ENCODE measurements at places on chromosomes 2 and 18. TPM values are rescaled to one million over a fixed set of nuclear protein-coding genes. Genes with fewer than 3 reads are reported as not detected.

The CGREF1 gene
- total RNA-seq, result 9.8 TPM

The UGT1A3 gene
- not detected for total RNA-seq

DNA sequence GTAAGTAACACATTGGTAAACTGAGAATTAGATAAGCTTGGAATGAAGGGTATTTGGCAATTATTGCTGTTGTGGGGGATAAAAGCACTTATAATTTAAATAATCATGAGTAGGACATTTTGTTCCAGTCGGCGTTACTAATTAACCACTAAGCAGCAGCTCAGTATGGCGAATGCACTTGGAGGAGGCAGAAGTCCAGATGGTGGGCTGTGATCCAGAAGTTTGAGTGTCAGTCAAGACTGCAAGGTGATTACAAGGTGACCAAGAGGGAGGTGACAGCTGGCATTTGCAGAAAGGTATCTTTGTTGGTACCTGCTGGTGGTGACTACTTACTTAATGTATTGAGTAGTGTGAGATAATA, 643.6 kb upstream of the FAM98A start:
- H3K4me1 ChIP-seq, result no peaks in the 10 kb centered on the region
- no peaks in the 10 kb centered on the region for H3K36me3 ChIP-seq
- DNase-seq, result no peak
- no peaks in the 10 kb centered on the region for H3K27me3 ChIP-seq

- no peaks in the 10 kb centered on the region for H3K27me3 ChIP-seq
- no peak overlapping the region for H3K27ac ChIP-seq
- no peaks in the 10 kb centered on the region for H3K4me1 ChIP-seq
- no peak overlapping the region for H3K4me3 ChIP-seq
- peaks cover 2% of the 10 kb centered on the region for H3K36me3 ChIP-seq
Measured at GRCh38 chr2:144078802-144079724, 440.9 kb downstream of the ZEB2 start.

- DNase-seq, result no peak
- H3K4me1 ChIP-seq, result no peaks in the 10 kb centered on the region
- no peak overlapping the region for H3K27ac ChIP-seq
- no peaks in the 10 kb centered on the region for H3K27me3 ChIP-seq
- H3K4me3 ChIP-seq, result no peak overlapping the region
Measured at GRCh38 chr2:142536492-142536891, 341.0 kb upstream of the KYNU start.

DNA sequence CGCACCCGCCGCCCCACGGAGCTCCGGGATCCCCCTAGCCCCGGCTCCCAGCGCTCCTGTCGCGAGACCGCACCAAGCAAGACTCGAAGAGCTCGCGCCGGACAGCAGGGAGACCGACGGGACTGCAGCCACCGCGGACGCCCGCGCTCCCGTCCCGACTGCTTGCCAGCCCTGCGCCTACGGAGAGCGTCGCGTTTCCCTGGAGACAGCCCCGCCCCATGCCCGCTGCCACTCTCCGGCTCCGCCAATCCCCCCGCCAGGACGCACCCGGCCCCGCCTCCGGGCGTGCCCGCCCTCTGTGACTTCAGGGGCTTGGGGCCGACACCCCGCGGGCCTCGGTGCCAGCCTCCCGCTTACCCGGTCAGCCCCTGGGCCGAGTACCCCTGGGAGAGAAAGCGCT, at the start of gene ANKMY1:
TSS of gene ANKMY1 (minus strand) at position 181 of the 400 bp plus-strand sequence. CDS start 653 bp downstream, outside the sequence.
- DNase-seq, result peak; percentile 85
- peaks cover 42% of the 10 kb centered on the region for H3K36me3 ChIP-seq
- peak within 1 kb of the TSS; percentile 77 for H3K27ac ChIP-seq
- H3K27me3 ChIP-seq, result no peaks in the 10 kb centered on the region
- H3K4me1 ChIP-seq, result peaks cover 41% of the 10 kb centered on the region

- DNase-seq, result no peak
- H3K27ac ChIP-seq, result no peak overlapping the region
- H3K36me3 ChIP-seq, result no peaks in the 10 kb centered on the region
- no peak overlapping the region for H3K4me3 ChIP-seq
- H3K4me1 ChIP-seq, result no peaks in the 10 kb centered on the region
Measured at GRCh38 chr2:68901199-68901514, 30.0 kb upstream of the BMP10 start.

DNA sequence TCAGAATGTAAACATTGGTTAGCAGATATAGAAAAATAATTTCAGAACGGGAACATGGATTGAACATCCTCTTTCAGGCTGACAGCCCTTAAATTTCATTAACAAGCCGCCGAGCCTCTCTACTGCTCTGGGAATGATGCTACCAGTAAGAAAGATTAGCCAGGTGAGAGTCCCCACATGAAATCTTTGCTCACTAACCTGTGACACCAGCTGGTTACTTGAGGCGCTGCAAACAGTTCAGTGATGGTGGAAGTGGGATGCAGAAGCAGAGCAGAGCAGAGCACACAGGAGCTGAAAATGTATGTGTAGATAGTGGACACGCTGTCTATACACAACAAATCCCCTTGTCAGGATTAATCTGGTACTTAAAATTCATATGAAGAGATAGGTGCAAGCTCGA, 721.1 kb downstream of the DPP10 start:
- H3K4me3 ChIP-seq, result no peak overlapping the region
- no peak for DNase-seq
- peaks cover 33% of the 10 kb centered on the region for H3K27me3 ChIP-seq
- H3K36me3 ChIP-seq, result peaks cover 4% of the 10 kb centered on the region
- no peak overlapping the region for H3K27ac ChIP-seq

DNA sequence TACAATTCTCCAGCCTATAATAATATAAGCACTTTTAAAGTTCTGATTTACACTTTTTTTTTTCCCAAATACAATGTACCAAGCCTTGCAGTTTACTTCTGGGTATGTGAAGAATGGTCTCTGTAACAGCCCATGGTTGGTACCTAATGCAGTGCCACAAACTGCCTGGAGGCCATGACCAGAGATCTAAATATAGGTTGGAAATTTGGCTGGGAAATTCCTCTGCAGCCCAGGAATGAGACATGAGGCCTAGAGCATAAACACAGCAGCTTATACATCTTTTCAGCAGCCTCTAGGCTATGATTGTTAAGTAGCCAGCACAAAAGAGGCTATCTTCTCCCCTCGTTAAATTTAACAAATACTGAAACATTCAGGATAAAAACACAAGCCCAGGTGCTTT, 432.0 kb upstream of the FAM98A start:
- no peak overlapping the region for H3K4me3 ChIP-seq
- H3K36me3 ChIP-seq, result no peaks in the 10 kb centered on the region
- no peak for DNase-seq

- no peak for DNase-seq
- H3K27ac ChIP-seq, result no peak overlapping the region
- no peaks in the 10 kb centered on the region for H3K4me1 ChIP-seq
- H3K4me3 ChIP-seq, result no peak overlapping the region
- H3K36me3 ChIP-seq, result no peaks in the 10 kb centered on the region
Measured at GRCh38 chr2:76009484-76009883, 298.8 kb upstream of the GCFC2 start.

Measured in activated naive CD8-positive, alpha-beta T cell treated with anti-CD3 and anti-CD28 coated beads for 36 hours (primary cell).